ENCODE measurements at places on chromosomes 12 and 14.

DNA sequence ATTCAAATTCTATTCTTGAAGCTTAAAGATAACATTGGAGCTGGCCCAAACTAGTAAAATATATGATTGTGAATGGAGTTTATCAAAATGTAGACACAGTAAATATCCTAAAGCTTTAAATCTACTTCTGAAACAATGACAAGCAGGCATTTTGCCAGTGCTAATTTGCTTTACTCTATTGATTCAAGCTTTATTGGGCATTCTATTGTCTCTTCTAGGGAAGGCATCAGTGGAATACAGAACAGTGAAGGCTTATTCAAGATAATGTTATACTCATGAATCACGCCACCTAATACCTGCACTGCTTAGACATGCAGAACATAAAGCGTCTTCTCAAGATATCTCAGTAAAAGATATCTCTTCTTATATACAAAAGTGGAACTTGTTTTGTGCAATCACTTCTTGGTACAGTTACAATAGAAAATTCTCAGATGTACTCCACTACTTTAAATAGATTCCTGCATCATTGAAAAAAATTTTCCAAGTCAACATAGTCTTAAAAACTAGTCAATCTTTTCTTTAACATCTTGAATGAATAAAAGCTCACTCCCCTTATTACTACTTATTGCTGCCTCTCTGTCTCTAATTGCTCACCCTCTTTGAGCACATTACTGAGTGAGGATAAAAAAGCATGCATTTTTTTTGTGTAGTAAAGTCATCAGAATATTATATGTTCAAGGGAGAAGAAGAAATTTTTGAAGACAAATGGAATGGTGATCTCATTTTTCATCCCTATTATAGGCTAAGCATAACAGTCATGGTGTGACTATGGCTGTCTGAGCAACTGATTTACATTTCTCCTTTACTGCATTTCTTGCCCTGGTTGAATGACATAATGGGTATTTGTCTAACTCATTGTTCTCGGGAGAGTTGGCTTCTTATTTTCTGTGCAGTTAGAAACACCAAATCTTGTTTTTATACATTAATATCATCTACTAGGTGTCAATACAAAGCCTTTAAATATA is 98.0 kb upstream of the E2F7 start:
- DNase-seq: no peak

- no peak for DNase-seq
These were observed 6.6 kb downstream of the APPL2 start for GRCh38 chr12:105229371-105229770.

GRCh38 chr14:90535556-90536090 is 138.8 kb downstream of the CALM1 start:
- no peak for DNase-seq

GRCh38 chr12:131770120-131770519 is 58.1 kb upstream of the MMP17 start:
- DNase-seq: no peak

GRCh38 chr14:94398182-94398479 is 9.7 kb upstream of the SERPINA1 start:
- DNase-seq: no peak

- no peak for DNase-seq
These were observed 64.5 kb downstream of the KCNA1 start for GRCh38 chr12:4974217-4974616.

GRCh38 chr12:98420461-98420860 is 94.9 kb upstream of the TMPO start:
- no peak for DNase-seq

DNA sequence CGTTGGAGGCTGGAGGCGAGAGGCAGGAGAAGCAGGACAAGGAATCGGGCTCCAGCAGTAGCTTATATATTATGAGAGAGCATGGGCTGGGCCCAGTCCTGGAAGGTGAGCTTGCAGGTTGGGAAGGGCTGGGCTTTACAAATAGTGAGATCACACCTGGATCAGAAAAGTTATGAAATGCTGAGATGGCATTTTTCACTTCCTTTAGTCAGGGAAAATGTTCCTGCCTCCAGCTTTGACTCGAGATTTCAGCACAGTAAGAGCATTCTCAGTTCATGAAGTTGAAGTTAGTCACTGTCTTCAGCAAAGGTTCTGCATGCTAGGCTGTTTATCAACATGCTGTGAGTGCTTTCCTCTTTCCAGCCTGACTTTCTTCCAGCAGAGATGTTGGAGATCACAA is at the start of gene KRT6C:
KRT6C (minus strand) TSS at position 38 of the 400 bp plus-strand sequence. CDS start 68 bp downstream, outside the sequence.
- DNase-seq: no peak

GRCh38 chr14:105064721-105065143 is 498 bp downstream of the GPR132 start:
- no peak for DNase-seq

DNA sequence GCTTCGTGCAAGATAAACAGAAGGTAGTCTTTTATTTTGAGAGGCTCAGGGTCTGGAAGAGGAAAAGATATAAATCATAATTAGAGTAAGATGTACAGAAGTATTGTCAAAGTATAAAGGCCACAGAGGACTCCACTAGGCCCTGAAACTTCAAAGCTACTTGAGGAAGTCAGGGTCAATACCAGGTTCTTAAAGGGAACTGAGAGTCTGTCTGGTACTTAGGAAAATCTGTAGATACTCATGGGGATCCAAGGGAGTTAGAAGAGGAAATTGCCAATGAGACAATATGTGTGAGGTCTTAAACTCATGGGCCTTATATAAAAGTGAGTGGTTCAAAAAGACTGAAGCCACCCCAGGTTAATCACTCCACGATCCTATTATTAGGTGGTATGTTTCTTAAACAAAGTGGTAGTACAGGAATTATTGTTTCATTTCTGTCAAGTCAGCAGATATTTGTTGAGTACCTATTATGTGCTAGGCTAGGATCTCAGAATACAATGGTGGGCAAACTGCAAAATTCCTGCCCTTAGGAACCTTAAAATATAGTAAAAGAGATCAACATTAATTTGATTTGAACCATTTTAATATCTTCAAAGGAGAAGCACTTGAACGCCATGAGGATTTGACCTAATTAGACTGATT is 314.6 kb downstream of the ADAMTS20 start:
- no peak for DNase-seq

DNA sequence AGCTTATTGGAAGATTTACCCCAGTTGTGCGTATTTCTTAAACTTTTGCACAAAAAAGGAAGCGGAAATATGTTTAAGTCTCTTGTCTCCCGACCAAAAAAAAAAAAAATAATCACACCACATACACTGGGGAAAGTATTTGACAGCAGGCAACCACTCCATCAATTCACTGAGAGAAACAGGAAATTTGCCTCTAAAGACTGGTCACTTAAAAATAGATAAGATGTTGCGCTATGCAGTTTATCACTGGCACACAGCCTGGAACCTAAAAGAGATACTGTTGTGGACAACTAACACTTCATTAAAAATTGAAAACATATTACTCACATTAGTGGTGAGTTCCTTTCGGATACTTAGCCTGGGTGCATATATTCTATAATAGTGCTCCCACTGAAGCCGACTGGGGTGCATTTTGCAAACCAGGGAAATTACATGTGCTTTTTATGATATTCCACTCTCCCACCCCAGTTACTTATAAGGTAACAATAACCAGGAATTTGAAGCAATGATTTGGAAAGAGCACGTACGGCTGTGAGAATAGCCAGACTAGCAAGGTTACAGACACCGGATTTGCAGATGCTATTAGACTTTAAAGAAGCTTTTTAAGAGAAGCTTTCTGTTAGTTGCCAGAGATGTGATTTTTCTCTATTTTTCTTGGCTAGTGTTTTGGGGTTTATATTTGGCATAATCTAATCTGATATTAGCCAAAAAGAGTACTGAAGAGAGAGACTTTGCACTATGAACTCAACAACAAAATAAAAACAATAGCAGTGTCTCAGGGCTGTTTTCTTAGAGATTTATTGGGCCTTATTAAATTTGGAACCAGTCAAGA is 311.5 kb downstream of the NOVA1 start:
- DNase-seq: no peak

GRCh38 chr12:31737345-31737744 is 8.5 kb upstream of the AMN1 start:
- no peak for DNase-seq

- no peak for DNase-seq
These were observed 23.2 kb downstream of the PCNX4 start for GRCh38 chr14:60114881-60115280.

DNA sequence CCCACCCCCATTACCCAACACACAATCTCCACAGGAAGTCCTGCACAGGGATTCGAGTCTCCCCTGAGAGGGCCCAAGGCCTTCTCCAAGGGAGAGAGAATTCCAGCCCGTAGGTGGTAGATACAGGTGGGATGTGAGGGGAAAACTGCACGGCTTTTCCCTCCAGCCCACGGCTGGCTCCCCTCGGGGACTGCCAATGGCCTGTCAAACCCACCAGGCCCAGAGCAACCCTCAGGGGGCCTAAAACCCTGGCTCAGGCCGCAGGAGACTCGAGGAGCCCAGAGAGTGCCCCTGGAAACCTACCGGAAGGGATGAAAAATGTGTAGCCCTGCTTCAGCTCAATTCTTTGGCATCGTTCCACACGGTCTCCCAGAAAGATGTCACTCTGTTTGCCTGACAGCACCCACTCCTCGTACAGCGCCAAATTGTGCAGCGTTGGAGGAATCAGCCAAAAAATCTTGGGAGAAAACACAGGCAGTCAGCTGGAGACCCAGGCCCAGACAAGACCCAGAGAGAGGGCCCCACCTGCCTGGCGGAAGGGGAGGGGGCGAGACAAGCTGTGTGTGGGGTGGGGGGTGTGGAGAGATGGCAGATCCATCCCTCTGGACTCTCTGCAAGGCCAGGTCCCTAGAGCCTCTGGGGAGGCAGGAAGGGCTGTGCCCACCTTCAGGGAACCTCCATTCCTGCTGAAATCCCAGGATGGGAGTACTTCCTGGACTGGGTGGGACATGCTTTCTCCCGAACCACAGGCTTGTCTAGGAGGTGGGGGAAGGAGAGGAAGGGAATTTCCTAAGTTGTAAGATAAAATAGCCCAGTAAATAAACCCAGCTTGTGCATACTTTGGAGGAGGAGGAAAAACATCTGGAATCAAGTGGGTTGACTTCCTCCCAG is 48.1 kb downstream of the KDM2B start:
- DNase-seq: no peak

- DNase-seq: no peak
These were observed 125.1 kb downstream of the STAB2 start for GRCh38 chr12:103712216-103712615.

DNA sequence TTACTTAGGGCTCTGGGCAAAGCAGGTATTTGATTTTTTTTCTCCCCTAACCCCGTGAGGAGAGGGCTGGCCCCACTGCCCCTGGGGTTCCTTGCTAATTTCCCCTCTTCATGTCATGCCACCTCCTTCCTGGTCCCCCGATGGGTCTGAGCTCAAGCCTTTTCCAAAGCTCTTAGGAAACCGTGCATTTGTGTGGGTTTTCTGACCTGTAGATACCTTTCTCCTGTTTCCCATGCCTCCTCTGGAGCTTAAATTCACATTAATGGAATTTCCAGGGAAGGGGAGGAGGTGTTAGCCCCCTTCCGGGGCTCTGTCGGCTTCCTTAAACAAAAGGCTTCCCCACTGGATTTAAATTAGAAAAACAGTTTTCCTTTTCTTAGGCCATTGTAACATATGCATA is 12.6 kb downstream of the SFSWAP start:
- DNase-seq: no peak

DNA sequence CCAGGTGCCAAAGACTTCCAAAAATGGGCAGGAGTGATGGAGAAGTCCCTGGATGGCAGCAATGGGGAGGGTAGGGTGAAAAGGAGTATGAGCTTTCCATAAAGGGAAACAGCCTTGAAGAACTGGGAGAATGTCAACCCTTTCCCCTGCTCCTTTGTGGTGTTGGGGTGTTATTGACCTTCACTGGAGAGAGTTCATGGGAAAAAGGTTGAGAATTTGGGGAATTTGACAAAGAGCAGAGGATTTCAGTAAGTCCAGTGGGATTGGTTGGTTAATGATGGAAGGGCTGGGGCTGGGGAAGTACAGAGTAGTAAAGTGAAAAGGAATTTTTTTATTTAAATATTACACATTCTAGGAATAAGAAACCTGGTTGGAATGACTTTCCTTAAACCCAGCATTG is 116.6 kb downstream of the ERC1 start:
- no peak for DNase-seq

GRCh38 chr14:54083549-54084239 is 127.1 kb upstream of the BMP4 start:
- DNase-seq: no peak

GRCh38 chr12:3559601-3560294 is 68.7 kb downstream of the PRMT8 start:
- no peak for DNase-seq

- DNase-seq: no peak
These were observed 91.6 kb upstream of the PAWR start for GRCh38 chr12:79782172-79782900.

GRCh38 chr14:69408331-69408960 is 10.0 kb downstream of the SLC39A9 start:
- DNase-seq: no peak

DNA sequence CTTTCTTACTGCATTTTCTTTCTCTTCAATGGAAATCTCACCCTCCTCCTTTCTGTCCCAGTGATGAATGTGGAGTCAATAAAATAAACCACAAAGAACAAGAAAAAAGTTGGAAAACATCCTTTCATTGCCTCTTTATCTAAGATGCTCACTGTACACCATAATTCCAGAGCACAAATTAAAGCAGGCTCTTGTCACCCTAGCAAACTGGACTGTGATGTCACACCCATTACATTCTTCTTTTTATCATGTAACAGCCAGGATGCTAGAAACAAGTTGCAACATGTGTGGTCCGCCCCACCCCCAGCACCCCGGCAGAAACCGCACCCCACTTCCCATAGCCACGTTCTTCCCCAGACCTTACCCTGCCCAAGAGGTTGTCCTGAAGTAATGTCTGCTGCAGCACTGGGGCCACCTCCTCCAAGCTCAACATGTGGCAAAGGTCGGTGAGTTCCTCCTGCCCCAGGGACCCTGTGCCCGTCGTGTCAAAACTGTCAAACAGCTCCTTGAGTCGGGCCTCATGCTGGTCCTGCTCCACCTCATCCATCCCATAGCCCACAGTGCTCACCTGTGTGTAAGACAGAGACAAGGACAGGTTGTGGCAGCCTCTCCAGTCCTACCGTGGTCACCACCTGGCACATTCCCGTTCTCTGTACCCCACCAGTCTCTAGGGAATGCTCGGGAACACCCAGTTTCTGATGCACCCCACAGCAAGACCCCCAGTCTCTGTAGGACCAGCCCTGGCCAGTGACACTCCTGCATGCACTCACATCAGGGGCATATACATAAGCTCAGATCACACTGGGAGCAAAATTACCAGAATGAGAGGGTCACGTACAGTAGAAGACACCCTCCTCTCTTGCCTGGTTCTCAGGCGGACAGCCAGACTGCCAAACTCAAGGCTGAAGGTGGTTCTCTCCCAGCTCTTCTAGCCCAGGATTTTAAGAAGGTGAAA is 9.2 kb downstream of the NIN start:
- DNase-seq: no peak

DNA sequence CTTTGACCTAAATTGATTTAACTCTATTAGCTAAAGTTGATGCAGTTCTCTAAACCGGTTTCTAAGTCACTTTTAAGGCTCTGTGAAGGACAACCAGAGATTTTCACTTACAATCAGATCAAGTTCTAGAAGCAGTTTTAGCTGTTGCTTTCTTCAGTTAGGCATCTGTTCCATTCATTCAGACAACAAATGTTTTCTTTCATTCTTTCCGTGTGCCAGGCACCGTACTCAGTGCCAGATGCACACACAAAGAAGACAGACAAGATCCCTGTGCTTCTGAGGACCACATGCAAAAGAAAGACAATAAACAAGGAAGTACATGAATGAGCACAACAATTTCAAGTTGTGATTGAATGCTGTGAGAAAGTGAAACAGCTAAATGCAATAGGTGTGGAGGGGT is 11.1 kb upstream of the EGLN3 start:
- no peak for DNase-seq

- no peak for DNase-seq
These were observed 76.3 kb downstream of the MAP1LC3B2 start for GRCh38 chr12:116635487-116635886.
